SW 1271 (cell line): ENCODE measurements at places on chromosomes 16 and 17.
A peak's percentile ranks its signal among the peaks of the same experiment; 100 is the strongest.

- no peak for DNase-seq
These were observed 9.4 kb upstream of the TEDC2 start for GRCh38 chr16:2450535-2450934.

DNA sequence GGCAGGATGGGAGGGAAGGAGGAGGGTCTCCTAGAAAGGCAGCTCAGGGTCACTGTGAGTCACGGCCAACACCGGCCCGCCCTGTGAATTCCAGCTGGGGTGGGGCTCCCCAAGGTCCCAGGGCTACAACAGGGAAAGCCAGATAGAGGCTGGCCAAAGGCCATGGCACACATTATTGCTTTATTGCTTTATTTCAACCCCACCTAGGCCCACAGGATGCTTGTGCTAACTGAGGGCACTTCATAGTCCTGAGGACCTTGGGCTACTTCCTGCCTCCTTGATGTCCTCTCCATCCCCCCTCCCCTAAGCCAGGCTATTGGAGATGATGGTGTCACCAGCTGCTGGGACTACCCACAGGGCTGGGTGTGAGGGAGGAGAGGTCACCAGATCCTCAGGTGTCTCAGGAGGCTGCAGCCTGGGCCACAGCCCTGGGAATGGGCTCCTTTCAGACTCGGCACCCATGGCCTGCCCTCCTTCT is 26.1 kb downstream of the LRRC75A start:
- no peak for DNase-seq

GRCh38 chr17:65062171-65062915 is 5.8 kb upstream of the GNA13 start:
- no peak for DNase-seq

- no peak for DNase-seq
These were observed 41.1 kb downstream of the TMEM132E start for GRCh38 chr17:34620458-34620857.

GRCh38 chr17:67458203-67458602 is 81.1 kb downstream of the PITPNC1 start:
- no peak for DNase-seq

DNA sequence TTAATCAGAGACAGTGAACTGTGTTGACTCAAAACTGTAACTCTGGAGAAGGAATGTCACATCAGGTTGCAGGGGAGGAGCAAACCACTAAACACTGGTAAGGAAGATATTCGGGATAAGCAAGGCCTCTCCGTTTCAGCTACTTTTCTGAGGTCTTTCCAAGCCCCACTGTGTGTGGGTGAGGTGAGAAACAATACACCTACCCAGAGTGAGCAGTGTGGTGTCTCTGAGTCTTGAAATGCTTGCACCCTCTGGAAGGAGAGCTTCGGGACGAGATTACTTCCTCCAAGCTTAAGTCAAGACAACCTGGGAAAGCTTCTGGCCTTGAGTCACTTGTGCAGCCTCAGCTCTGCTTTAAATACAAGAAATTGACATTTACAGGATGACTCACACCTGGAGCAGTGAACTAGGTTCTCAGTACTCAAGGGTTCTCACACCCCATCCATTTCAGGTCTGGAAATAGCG is 2.5 kb upstream of the MAP3K14 start:
- DNase-seq, result no peak

GRCh38 chr17:31738996-31739699 is 119.9 kb downstream of the COPRS start:
- no peak for DNase-seq

DNA sequence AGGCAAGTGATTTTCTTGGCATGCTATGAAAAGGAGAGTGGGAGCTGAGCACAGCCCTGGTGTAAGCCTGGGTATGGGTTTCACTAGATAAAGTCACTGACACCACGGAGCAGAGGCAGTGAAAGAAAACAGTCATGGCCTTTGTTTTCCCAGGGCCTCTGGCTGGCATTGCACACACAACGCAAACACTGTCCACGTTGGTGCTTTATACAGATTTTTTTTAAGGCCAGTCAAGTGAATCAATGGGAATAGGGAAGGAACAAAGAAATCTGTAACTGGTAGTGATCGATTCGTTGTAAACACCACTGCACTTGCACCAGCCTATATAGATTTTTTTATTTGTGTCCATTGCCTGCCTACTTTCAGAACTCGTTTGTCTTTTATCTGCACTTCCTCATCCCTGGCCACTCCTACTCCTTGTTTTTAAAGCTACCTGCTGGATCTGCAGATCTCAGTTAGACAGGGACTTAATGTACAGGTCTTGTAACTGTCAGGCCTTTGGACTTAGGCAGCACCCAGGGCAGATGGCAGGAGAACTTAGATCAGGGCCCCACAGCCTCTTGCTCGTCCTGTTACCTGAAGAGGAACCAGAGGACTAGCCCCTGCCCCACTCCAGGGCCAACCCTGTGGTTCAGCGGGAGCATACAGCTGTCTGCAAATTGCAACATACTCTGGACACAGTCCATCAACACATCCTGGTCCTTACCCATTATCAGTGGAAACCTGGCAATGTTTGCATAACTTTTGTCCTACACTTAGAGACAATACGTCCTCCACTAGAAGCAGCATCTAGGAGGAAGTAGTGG is 10.6 kb upstream of the TMIGD1 start:
- DNase-seq, result no peak

GRCh38 chr16:66930189-66930588 is 4.0 kb downstream of the CIAO2B start:
- DNase-seq, result no peak

DNA sequence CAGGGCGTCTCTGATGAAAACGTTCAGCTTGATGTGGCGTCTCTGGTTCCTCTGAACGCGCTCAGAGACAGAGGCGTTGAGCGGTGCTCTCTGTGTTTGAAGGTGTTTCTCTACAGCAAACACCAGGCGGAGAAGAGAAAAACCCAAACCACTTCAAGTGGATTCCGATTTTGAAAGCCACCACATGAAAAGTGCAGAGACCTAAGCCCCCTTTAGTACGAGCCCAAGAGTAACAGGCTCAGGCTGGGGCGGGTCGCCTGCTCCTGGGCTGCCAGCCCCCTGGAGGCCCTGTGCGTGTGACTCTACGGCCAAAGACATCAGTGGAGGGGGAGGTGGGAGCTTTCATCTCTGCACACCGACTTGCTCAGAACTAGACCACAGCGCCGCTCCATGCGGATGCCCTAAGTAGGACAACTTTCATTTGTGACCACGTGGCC is 328.4 kb downstream of the MAF start:
- no peak for DNase-seq

DNA sequence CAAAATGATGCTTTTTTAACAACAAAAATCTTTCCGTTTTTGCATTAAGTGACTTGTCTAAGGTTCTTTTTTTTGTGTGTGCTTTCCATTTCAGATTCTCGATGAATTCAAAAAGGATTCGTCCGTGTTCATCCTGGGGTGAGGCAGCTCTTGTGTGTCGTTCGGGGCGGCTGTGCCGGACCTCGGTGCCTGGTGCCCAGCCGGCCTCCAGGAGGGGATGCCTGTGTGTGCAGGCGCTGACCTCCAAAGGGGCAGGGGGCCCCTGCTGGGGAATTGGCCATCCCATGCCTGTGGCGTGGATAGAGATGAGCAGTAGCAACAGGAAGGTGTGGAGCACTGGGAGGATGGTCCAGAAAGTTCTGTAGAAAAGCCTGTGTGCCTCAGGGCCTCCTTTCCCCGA is 101.7 kb downstream of the PLCG2 start:
- DNase-seq, result no peak

- peak; percentile 58 for DNase-seq
These were observed 20.7 kb downstream of the PIK3R6 start for GRCh38 chr17:8846768-8847211.

- DNase-seq, result no peak
These were observed 57.3 kb upstream of the CCL1 start for GRCh38 chr17:34420254-34420766.

GRCh38 chr16:67263201-67263600 is 14.4 kb downstream of the SLC9A5 start:
- DNase-seq, result no peak

DNA sequence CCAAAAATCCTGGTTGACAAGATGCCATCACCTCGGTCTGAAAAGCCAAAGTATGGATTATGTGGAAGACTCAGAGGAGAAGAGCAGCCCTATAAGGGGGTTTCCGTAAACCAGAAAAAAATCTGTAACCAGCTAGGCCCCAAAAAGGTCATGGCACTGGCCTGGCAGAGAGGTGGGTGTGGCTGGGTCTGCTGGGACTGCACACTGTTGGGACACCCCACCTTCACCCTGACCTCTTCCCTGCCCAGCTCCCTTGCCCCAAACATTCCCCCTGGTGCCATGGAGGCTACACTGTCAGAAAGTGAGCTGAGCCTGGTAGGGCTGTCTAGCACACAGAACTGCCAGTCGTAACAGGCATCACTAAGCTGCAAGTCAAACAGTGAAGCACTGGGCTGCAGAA is 6.5 kb downstream of the SLC47A2 start:
- DNase-seq, result no peak

- DNase-seq, result no peak
These were observed 51.7 kb downstream of the ARHGAP27 start for GRCh38 chr17:45380991-45381390.

DNA sequence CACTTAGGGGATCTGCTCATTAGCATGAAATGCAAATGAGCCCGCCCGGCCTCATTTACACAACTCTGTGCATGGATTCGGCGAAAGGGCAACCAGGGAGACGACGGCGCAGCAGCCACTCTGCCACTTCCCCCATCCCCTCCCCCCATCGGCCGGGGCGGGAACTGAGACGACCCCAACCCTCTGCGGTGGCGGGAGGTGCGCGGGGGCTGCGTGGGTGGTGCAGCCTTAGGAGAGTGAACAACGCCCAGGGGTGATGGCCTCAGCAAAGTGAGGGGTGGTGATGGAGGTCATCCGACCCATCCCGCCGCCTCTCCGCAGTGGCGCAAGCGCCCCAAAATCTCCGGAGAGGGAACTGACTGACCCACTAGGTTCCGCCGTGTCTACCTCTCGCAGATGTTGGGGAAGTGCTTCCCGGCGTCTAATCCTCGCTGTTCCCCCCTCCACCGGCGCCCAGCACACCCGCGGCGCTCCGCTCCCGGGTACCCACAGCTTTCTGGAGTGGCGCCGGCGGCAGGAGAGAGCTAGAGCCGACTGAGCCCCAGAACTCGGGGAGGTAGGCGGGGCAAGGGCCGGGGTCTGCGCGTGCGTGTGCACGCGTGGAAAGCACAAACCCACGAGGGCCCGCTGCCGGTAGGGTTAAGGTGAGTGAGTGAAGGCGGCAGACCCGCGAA is 1.4 kb upstream of the CACNA1G start:
- no peak for DNase-seq

- no peak for DNase-seq
These were observed 2.5 kb downstream of the TBX21 start for GRCh38 chr17:47735536-47736011.

- no peak for DNase-seq
These were observed 631.3 kb upstream of the CA10 start for GRCh38 chr17:52789829-52790228.

DNA sequence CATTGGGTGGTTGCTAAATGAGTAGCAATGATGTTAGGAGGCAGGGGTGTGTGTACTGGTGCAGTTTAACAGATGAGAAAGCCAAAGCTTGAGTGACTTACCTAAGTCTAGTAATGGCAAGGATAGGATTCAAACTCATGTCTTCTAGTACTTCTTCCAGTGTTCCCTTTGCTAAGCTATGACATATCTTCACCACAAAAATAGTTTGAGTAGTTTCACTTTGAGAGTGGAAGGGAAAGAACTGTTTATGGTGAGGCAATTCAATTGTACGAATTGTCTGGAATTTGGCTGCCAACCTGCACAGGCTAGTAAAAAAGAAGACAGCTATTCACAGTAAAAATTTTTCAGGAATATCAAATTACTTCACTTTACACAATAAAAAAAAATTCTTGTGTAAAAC is 138.0 kb downstream of the NLK start:
- no peak for DNase-seq

GRCh38 chr17:44872131-44872768 is 24.6 kb downstream of the HIGD1B start:
- no peak for DNase-seq

- DNase-seq, result no peak
These were observed 7.5 kb downstream of the TK2 start for GRCh38 chr16:66542396-66542795.

- DNase-seq, result no peak
These were observed 132.3 kb upstream of the CDH11 start for GRCh38 chr16:65254144-65254543.

- no peak for DNase-seq
These were observed 48.9 kb downstream of the C17orf58 start for GRCh38 chr17:67947325-67947813.

GRCh38 chr17:78343543-78344201 is 16.2 kb downstream of the SOCS3 start:
- no peak for DNase-seq

DNA sequence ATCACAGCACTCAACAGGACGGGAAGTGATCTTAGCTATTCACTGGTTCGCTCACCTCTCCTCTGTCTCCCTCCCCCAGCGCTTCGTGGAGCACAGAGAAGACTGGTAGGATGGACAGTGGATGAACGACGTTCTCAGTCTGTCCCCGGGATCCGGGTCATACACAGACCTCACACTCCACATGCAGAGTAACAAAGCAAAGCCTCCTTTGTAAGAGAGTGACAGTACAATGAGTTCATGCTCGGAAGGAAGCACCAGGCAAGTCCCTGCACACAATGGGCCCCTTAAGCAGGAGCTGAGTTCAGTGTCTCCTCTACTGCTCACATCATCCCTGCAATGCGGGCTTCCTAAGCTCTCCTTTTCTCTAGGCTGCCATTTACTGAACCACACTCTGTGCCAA is 356.9 kb downstream of the C16orf95 start:
- no peak for DNase-seq

- DNase-seq, result no peak
These were observed 2.8 kb upstream of the IL21R start for GRCh38 chr16:27398894-27399853.

- DNase-seq, result no peak
These were observed 32.6 kb downstream of the DCUN1D3 start for GRCh38 chr16:20867585-20867984.

DNA sequence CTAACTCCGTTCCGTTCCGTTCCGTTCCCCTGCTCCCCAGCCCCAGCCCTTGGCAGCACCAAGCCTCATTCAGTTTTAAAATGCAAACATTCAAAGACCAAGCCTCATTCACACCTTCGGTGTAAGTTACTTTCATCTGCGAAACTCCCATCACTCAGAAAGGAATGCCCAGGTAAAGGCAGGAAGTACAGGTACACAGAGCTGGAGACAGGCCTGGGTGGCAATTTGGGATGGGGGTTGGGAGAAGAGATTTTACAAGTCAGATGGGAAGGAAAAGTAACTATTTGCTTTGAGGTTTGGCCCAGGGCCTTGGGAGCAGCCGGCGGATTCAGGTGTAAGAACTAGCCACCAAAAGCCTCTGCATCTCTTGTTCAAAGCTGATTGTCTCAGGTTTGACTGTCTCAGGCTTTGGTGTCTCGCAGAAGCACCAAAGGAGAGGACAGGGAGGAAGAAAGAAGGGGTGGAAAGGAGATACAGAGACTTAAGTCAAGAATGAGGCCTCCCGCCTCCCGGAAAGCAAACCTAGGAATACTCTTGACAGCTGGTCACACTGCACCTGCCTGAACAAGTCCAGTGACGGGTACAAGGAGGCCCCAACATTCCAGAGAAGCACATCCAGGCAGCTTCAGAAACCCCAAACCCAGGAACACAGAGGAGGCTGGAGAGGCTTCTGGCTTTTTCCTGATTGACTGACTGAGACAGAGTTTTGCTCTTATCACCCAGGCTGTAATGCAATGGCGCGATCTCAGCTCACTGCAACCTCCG is 54.7 kb downstream of the NXN start:
- no peak for DNase-seq
